Midbrain (tissue), 1 donor: ENCODE measurements at places on chromosomes 7 and 10.

GRCh38 chr10:71031603-71032002 lies 143.2 kb upstream of the PCBD1 start:
- DNase-seq, result no peak

GRCh38 chr7:158023157-158023556 lies 564.5 kb downstream of the PTPRN2 start:
- no peak for DNase-seq

DNA sequence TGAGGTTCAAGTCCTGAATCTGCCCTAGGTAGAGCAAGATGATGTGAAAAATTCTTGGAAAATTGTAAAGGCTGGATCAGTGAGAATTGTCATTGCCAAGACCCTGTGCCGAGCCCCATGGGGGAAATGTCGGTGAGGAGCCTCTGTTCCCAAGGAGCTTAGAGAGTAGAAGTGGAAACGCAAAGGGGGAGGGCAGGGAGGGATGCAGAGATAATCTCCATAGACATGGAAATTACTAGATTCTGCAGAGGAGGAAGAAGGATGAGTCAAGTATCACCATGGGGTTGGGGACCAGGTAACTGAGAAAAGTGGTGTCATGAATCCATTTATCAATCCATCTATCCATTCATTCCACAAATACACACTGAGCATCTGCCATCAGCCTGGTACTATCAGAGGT lies 26.0 kb downstream of the DUSP5 start:
- DNase-seq, result no peak

DNA sequence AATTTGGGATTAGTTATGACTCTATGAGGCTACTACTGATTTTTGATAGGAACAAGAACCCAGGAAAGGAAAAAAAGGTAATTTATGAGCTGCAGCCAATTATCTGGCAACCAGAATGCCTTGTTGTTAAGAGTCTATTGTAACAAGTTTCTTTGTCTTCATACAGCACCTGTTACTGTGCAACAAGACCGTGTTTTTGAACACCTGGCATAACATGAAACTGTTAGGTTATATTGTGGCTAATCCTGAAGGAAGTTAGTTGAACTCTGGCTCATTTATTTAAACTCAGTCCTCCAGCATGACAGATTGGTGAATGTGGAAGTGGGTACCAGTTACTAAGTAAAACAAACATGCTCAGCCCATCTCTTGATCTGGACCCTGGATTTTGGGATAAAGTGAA lies 33.0 kb downstream of the RALA start:
- no peak for DNase-seq

DNA sequence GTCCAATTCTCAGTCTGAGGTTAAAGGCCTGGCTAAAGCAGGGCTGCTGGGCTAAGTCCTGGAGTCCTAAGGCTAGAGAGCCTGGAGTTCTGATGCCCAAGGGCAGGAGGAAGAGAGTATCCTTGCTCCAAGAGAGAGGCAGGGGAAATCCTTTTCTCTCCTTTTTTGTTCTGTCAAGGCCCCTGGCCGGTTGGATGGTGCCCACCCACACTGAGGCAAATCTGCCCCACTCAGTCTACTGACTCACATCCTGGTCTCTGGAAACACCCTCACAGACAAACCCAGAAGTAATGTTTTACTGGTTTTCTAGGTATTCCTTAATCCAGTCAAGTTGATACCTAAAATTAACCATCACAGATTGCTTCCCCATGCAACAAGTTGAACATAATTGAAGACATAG lies 23.0 kb downstream of the ZNF518A start:
- DNase-seq, result no peak
